ENCODE measurements at places on chromosomes 2 and 18.

GRCh38 chr2:21821672-21822227, 698.0 kb downstream of the TDRD15 start:
- no peak for DNase-seq

DNA sequence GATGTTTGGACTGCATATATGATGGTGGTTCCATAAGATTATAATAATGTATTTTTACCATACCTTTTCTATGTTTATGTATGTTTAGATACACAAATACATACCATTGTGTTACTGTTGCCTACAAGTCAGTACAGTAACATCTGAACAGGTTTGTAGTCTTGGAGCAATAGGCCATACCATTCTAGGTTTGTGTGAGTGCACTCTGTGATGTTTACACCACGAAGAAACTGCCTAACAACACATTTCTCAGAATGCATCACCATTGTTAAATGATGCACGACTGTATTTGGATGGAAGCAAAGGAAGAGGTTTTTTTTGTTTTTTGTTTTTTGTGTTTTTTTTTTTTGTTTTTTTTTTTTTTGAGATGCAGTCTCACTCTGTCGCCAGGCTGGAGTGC, 9.5 kb downstream of the DUSP19 start:
- DNase-seq, result no peak

DNA sequence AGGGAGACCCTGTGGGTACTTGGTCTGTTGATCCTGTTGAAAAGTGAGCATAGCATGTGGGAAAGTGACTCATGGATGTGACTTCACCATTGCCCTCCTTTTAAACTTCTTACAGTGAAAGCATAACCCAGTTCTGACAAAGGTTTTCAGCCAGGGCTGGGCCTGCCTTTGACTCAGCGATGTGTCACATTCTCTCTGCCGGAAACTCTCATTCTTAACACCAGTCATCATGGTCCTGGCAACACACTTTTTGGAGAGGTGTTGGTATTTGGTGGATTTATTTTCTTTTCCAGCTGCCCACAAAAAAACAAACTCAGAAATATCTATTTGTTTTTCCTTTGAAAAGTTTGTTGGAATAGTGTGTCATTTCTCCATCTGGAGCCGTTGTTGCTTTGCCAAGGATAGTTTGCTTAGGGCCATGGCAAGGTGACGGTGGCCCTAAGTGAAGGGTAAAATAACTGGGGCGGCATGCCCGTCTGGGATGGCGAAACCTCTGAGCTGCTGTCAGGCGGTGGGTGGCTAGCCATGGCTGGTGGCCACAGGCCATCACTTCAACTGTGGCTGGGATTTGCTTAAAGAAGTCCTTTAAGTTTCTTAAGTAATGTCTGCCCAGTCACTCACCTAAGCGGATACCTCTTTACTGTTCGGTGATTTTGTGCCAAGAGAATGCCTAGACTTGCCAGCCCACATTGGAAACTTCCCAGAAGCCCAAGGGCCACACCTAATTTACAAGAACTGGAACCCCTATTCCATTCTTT, 123.3 kb downstream of the LTBP1 start:
- DNase-seq, result no peak

DNA sequence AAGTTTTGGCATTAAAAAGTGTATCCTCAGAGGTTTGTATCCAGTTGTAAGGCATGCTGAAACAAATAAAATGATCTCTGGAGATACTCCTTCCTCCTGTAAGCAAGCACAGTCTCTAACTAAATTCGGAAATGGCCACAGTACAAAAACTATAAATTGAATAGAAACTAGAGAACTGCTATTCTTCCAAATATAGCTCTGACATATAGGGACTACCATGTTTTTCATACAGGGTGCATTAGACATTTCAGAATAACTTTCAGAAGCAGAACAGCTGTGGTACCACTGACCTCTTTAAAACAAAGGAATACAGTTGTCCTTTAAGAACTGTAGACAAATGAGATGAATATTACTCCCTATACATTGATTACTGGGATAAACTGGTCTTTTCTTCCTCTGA, 568.5 kb downstream of the ARHGAP15 start:
- no peak for DNase-seq

GRCh38 chr2:158599609-158600008, 142.9 kb downstream of the PKP4 start:
- no peak for DNase-seq

- no peak for DNase-seq
Measured at GRCh38 chr18:37450434-37451132, 115.0 kb downstream of the CELF4 start.

DNA sequence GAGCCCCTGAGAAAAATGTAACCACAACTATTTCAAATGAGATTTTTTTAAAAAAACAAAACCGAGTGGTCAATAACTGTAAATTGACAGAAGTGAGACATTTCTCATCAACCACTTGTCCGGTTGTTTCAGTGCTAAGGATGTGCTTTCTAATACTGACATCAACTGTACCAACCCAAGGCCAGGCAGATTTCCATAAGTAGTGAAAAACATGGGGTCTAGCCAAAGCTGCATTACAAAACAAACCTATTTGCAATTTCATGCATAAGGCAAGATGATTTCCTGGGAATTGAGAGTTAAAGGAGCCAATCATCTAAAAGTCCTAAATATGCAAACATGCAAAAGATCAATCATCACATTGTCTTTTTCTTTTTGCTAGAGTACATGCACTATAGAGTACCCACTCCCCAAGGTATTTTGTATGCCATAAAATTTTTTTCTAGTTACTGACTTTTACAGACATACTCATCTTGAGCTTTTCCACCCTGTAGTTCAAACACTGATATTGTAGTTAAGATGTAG, 22.6 kb downstream of the HNRNPLL start:
- DNase-seq, result no peak

GRCh38 chr2:182668671-182669070, 47.4 kb upstream of the DNAJC10 start:
- DNase-seq, result no peak

DNA sequence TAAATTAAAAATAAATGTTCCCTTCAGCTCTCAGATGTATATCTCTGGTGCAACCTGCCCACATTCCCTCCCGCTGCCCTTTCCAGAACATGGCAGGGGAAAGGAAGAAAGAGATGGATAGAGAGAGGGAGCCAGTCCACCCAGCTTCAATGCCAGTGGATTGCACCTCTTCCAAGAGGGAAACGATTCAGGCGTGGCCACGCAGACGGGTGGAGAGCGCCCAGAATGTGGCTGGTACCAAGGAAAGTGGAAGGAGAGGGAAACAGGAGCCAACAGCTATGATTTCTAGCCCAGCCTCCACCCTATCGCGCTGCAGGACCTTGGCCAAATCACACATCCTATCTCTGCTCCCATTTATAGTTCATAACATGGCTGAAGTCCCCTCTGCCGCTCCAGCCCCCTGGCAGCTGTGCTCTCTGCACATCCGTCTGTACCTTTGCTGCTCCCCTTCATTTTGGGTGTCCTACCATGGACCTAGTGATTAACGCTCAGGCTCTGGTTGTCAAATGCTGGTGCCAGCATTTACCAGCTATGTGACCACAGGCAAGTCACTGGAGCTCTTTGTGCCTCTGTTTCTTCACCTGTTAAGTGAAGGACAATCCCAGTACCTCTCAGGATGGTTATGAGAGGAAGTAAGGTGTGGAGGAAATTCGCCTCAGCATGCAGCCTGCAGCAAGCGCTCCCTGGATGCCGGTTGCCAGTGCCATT, 66.5 kb downstream of the SFXN5 start:
- DNase-seq, result no peak

- no peak for DNase-seq
Measured at GRCh38 chr2:128783193-128783671, 464.6 kb upstream of the HS6ST1 start.

- DNase-seq, result no peak
Measured at GRCh38 chr2:241904791-241905710, 35.5 kb downstream of the RTP5 start.

GRCh38 chr18:12038082-12038638, 55.5 kb upstream of the ANKRD62 start:
- no peak for DNase-seq

DNA sequence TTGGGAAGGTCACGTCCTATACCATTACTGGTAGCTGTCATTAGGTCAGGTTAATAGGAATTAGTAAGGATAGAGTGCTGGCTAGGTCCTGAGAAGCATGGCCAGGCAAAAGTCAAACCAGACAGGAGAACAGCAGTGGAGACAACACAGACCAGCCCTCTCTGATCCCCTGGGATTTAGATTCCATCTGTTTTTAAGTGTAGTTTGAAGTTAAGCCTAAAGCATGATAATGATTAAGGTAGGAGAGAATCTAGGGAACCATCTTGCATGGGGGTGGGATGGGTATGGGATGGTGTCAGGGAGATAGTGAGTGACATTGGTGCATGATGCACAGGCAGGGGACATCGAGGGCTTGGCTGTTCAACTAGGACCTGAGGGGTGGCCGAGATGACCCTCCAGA, 96.6 kb downstream of the MYCN start:
- no peak for DNase-seq

GRCh38 chr2:63056107-63057050, 5.7 kb downstream of the OTX1 start:
- no peak for DNase-seq

- DNase-seq, result no peak
Measured at GRCh38 chr2:105856581-105856980, 111.9 kb downstream of the NCK2 start.

DNA sequence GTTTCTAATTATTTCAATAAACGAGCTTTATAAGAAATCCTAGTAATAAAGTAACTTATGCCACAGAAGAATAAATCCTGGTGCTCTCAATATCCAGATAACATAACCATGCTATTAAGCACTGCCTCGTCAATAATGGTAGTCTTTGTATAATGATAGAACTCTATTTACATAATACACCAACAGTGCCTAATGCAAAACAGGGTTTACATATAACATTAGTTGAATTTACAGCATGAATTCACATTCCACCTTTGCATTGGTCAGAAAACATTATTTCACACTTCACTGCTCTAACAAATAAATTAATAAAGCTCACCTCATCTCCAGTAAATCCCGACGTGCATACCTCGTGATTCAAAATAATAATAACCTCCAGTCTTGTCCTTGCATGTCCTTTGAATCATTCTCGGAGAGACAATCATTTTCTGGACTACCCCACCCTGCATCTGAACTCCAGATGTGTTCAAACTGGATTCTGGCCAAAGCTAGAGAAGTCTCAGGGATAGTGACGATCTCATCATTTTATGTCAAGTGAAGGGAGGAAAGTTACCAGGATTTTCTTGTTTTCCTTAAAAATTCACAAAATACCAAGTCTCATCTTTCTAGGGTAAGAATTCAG, 189.2 kb downstream of the NCKAP5 start:
- DNase-seq, result no peak

DNA sequence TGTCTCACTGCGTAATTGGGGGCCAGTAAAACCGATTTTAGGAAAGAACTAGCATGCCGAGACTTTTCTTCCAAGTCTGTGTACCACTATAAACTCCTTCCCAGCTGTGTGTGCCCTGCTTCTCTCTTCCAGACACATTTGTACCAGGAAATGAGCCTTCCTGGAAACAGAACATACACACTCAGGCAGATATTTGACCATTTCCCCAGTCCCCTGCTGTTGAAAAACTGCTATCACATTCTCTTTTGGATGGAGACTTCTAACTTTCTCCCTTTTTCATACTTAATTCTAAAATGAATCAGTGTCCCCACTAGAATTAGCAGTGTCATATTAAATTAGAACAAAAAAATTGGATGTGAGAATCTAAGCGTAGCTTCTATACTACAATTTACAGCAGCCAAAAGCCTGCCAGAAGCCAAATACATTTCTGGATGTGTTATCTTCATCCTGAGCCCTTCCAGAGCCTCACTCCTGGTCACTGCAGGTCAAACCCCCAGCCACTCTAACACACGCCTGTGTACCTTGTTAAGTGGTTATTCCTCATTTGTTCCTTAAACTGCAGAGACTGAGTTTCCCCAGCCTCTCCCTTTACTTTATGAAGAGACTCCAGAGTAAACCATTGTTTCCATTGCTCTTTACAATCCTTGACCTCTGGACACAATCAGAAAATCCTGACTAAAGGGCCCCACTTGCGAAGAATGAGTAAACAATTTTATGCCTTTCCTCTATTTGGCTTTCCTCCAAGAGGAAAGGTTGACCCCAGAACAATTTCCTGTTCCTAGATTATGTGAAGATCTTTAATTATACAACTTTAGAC, 20.4 kb downstream of the DSG4 start:
- no peak for DNase-seq

GRCh38 chr2:231387904-231388724, 7.4 kb upstream of the B3GNT7 start:
- no peak for DNase-seq

- DNase-seq, result no peak
Measured at GRCh38 chr2:182585430-182585829, 130.6 kb upstream of the DNAJC10 start.

- DNase-seq, result no peak
Measured at GRCh38 chr2:124874219-124874618, 849.1 kb downstream of the CNTNAP5 start.

DNA sequence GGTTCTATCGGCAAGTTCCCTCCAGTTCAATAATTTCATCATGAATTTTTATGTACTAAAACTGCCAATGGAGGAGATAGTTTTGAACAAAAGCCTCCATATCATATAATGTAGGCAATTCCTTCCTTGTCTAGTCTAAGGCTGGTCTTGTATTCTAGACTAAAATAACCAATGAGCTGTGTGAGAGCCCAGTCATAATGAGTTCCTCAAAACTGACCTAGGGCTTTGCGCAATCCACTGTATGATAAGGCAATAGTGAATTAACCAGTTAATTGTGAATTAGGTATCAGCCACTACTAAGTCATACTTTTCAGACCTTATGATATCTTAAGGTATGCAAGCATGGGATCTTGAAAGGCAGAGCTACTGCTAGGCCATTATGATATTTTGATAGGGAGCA, 7.6 kb upstream of the UXS1 start:
- no peak for DNase-seq

GRCh38 chr2:152097801-152098495, 896 bp downstream of the CACNB4 start:
- no peak for DNase-seq

DNA sequence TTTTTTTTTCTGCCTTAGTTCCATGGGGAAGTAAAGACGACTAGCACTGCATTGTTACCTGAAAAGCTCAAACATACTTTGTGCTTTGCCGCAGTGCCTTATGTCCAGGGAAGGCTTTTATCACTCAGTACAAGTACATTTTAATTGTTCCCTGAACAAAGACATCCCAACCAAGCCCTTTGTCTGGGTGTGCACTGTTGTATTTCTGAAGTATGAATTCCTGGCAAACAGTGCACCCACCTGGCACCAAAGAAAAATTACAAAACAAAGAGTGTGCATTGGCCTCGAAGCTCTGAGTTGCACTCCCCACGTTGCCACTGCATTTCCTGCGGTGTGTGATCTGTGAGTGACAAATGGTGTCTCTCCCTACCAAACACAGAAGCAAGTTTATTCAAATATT, 858.5 kb upstream of the PIK3C3 start:
- DNase-seq, result no peak
